CD8-positive, alpha-beta T cell (primary cell): ENCODE measurements at places on chromosomes 5 and 9. TPM values are rescaled to one million over a fixed set of nuclear protein-coding genes. Genes with fewer than 3 reads are reported as not detected.

PCDHB4 gene
- total RNA-seq: not detected

PCDHGA6 gene
- total RNA-seq: 0.14 TPM

IL13 gene
- total RNA-seq: not detected

DMRT2 gene
- not detected for total RNA-seq

PAEP gene
- not detected for total RNA-seq

TXN gene
- 18.0 TPM for total RNA-seq

TMEM167A gene
- total RNA-seq: 59.0 TPM
